ENCODE measurements at places on chromosomes 12 and 14. TPM values are rescaled to one million over a fixed set of nuclear protein-coding genes. Genes with fewer than 3 reads are reported as not detected.

NUAK1 gene
- not detected for total RNA-seq

GRCh38 chr12:3454780-3455179, 36.2 kb upstream of the PRMT8 start:
- DNase-seq = no peak

- DNase-seq = no peak
These were observed 16.2 kb downstream of the TPH2 start for GRCh38 chr12:71954861-71955260.

DNA sequence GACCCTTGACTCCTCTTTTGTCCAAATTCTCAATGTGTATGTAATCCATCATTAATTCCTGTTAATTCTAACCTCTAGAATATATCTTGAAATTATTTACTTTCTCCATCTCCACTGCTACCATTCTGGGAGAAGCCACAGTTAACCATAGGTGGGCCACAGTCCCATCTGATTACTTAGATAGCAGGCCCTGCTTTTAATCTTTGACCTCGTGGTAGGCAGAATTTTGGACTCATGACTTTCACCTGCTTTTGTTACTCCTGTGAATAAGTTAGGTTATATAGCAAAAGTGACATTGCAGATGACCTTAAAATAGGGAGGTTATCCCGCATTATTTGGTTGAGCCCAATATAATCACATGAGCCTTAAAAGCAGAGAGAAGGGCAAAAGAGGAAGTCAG, 264.2 kb downstream of the GPHN start:
- DNase-seq = no peak

DNA sequence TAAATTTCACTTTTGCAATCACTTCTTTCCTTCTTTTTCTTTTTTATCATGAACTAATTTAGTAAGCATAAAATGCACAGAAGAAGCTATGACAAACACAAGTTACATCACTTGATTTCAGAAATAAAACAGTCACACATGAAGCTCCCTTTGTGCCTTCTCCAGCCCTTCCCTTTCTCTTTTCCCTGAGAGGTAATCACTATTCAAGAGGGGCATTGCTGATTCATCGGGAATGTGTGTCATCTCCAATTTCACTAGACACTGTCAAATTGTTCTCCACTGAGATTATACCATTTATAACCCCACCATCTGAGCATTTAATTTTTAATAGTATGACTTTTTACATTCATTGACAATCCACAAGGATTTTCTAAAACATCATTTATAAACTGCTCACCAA, 91.6 kb upstream of the PTPRQ start:
- no peak for DNase-seq

- DNase-seq = no peak
These were observed 61.7 kb downstream of the PLCZ1 start for GRCh38 chr12:18676141-18676540.
